ENCODE measurements at places on chromosomes 5 and 9.
A peak's percentile ranks its signal among the peaks of the same experiment; 100 is the strongest.

DNA sequence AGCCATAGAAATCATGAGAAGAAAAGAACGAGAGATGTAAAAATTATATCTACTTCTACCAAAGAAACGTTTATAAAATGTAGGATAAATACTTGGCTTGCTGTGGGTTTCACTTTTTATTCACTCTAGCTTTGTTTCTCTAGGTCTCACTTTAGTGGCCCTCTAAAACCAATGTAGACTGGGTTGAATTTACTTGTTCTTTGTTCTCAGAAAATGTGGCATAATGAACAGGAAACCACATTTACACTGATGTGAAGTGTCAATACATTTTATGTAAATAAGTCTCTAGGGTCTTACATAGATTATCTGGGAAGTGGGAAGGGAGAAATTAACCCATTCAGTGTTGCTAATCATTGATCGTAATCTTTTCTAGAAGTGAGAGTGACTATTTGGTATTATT, 58.9 kb downstream of the PLPPR1 start:
- no peak for DNase-seq

GRCh38 chr9:9790216-9790872, 822.5 kb downstream of the PTPRD start:
- peak; percentile 10 for DNase-seq

- no peak for DNase-seq
Measured at GRCh38 chr9:23842565-23843129, 16.6 kb upstream of the ELAVL2 start.

GRCh38 chr5:1035421-1036405, 27.1 kb downstream of the NKD2 start:
- DNase-seq = no peak

Measured in amniotic epithelial cell (primary cell).